ENCODE measurements at places on chromosomes 5 and 9.

DNA sequence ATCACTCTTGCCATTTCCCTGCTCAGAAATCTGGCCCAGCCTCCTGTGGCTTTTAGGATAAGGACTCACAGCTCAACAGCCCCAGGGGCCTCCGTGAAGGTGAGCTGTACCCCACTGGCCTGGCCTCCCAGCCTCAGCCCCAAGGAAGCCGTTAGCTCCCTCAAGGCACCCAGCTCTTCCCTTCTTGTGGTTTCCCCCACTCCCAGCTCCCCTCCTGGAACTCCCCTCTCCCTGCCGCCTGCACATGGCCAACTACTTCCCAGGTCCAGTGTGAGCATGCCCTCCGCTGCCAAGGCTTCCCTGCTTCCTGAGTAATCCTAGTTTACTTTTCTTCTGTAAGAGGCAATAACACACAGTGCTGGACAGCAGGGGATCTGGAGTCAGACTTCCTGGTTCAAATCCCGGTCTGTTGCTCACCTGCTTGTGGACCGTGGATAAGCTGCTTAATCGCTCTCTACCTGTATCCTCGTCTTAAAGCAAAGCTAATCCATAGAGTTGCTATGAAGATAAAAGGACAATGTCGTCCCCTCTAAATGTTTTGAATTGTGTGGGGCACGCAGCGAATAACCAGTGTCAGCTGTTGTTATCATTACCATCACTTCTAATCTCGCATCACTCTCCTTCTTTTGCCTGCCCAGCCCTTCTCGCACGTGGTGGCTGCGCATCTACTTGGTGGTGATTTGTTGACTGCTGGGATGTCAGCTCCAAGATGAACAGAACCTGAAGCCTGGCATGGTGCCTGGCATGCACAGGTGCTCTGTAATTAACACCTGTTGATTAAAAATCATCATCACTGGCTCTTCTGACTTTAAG, 86.6 kb downstream of the C5orf15 start:
- no peak for DNase-seq

DNA sequence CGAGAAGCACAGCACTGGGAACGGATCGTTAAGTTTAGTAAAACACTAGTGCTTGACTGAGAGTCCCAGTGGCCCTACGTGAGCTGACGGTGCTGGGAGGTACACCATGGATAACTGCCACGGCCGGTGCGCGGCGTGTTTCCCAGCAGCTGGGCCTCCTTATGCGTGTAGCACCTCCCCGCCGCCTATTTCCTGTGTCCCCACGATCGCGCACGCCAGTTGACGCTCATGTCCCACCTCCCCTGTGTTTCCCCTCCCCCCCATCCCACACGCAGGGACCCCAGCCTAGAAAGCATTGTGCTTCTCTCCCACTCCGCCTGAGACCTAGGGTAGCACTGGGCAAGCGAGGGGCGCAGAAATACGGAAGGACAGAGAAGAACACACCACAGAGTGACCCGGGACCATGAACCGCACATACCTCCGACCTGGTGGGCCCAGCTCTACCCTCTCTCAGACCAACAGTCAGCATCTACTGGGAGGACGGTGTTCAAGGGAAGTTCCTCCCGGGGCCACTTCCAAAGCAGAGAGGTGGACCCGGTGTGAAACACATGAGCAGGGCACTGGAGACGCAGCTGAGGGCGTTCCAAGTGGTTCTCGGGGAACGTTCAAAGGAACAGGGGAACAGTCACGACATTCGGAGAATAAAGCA, 45.6 kb downstream of the DBH start:
- DNase-seq: no peak

DNA sequence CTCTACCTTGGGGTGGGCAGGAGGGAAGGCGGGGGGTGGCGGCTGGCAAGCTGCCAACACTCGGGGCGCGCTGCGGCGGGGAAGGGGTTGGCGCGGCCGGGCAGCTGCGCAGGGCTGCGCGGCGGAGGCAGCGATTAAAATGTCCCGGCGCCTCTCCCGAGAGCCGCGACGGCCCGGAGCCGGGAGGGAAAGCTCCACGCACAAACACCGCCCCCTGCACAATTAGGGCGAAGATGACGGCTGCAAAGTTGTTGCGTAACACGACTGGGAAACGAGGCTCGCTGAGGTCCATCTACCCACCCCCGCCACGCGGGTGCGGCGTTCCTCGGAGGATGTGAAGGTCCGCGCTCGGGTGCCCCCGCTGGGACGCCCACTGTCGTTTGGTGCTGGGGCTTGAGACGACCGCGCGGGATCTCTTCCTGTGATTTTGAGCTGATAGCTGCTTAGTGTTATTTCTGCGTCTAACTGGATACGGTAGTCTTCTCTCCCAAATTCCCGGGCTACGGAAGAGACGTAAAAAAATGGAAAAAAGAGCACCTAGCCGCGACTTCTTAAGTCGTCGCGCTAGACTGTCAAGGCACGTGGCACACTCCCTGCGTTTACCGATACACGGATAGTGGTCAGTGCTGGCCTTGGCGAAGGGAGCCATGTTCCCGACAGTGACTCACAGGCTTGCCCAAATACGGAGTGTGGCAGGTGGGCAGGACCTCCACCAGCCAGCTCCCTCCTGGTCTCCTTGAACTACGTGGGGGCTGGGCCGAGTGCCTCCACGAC, 958 bp upstream of the NFIL3 start:
- peak; percentile 43 for DNase-seq

- DNase-seq: no peak
Measured at GRCh38 chr9:136292591-136293448, 11.1 kb downstream of the CCDC187 start.

GRCh38 chr5:129770024-129770820, 22.3 kb downstream of the MINAR2 start:
- no peak for DNase-seq

DNA sequence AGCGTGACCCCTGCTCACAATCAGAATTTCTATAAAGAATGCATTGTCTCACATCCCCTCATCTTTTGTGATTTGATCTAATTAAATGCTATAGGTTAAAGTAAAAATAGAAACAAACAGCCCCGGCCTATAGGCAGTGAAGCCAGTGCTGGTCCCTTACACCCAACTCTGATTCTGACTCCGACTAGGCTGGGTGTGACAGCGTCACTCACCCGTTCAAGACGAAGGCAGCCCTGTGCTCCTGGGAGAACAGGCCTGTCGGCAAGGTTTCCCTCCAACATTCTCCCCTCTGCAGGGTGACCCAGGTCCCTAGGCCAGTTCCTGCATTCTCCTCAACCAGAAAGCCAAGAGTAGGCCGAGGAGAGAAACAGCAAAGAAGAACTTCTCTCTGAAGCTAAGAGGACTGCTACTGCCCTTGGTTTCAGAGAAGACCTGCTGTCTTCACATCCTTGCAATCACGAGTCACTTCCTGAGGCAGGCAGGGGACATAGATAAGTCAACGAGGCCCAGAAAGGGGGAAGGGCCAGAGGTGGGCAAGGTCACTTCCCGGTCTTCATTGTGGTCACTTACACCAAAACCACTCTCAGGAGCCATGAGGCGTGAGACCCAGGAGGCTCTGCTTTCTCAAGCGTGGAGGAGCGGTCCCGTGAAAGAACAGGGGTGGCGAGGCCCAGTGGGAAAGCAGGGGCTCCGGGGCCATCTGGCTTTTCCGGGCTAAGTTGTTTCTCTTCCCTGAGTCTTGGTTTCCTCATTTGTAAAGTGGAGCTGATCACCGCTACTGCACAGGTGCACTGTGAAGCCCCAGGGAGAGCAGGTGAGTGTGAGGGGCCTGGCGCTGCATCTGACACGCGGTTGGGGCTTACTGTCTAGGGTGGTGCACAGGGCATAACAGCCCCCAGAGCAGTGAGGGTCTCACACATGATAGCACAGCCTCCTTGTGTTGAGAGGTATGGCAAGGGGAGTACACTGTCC, 200.8 kb downstream of the CRB2 start:
- DNase-seq: no peak

DNA sequence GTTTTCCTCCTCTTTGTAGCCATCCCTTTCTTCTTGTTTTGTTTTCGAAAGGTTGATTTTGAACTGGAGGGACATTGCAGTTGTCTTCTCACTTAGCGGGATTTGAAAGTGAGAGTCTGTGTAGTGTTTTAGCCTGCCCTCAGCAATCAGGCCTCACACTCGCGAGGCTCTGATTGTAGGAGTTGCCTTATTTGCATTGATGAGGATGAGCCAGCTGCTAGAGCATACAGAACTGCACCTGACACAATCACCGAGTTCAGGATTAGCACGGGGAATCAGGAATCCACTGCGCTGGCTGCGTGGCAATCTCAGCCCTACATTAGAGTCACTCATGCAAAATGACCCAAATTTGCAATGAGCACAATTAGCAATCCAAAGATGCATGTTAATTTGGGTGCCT, 122.5 kb upstream of the TMEM161B start:
- DNase-seq: no peak

GRCh38 chr5:123351240-123351639, 72.0 kb downstream of the CEP120 start:
- no peak for DNase-seq

DNA sequence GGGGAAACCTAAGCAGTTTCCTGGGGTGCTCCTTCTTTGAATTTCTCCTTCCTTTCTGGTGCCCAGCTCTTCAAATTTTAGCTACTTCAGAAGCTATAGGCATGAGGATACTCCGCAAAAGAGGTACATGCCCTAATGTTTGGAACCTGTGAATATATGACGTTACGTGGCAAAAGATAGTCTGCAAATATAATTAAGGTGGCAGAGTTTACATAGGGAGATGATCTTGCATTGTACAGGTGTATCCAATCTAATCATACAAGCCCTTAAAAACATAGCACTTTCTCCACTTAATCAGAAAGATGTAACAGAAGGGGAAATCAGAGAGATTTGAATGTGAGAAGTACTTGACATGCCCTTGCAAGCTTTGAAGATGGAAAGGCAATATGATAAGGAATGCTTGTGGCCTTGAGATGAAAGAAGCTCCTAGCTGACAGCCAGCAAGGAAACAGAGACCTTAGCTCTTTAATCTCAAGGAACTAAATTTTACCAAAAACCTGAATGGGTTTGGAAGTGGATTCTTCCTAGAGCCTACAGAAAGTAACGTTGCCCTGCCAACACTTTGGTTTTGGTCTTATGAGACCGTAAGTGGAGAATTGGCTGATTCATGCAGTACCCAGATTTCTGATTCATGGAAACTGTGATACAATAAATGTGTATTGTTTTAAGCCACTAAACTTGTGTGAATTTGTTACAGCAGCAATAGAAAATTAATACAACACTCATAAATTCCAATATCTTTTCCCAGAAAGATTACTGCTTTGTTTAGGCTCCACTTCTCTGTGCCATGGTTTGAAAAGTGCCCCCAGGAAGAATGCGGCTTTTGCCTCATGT, 268.4 kb downstream of the FAM170A start:
- DNase-seq: no peak

DNA sequence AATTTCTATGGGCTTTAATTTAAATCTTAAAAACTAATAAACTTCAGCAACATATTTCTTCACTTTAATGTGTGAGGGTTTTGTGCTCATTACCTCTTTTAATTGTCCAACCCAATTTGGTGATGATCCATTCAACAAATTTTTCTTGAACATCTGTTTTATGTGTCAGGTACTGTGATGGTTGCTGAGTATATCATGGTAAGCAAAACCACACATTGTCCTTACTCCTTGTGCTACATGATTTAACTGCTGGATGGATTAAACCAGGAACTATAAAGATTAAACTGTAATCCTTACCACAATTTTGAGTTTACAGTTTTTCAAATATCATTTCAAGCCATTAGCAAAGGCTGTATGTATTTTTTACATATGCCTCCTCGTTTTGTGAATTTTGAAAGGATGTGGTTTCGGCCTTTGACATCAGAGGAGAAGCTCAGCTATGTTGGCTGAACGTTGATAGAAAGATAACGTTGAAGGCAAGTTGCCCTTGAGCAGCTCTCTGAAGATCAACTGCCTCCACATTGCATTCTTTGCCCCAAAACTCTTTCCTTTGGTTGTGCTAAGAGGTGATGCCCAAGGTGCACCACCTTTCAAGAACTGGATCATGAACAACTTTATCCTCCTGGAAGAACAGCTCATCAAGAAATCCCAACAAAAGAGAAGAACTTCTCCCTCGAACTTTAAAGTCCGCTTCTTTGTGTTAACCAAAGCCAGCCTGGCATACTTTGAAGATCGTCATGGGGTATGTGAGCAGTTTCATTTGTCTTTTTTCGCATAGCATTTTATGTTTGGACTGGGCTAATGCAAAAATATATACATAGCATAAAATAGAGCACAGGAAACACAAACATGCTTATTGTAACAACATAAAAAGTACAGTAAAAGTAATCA, at the start of gene ITK:
Gene ITK (plus strand): TSS at position 467 of the 891 bp plus-strand sequence. CDS start 138 bp downstream, at position 605.
- no peak for DNase-seq

DNA sequence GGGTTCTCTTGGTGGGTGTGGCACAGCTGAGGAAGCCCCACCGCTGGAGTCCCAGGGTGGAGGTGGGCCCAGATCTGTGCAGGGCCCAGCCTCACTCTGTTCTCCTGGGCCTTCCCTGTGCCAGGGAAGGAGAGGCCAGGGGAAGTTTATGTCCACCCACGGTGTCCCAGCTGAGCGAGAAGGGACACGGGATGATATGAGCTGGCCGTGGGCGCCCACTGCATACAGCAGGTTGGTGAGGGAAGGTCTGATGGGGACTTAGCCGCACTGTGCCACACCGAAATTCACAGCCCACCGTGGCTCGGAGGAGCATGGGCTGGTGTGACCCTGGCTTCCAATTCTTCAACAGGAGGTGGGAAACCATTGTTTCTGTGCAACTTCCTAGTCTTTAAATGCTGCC, 33.9 kb downstream of the UNC5A start:
- DNase-seq: no peak

- no peak for DNase-seq
Measured at GRCh38 chr5:78639791-78640190, 8.8 kb downstream of the LHFPL2 start.

GRCh38 chr5:93277051-93277450, 304.0 kb downstream of the NR2F1-AS1 start:
- no peak for DNase-seq

- DNase-seq: no peak
Measured at GRCh38 chr9:127915325-127915752, 1.5 kb downstream of the ST6GALNAC4 start.

- DNase-seq: no peak
Measured at GRCh38 chr5:147805030-147805454, 22.5 kb upstream of the JAKMIP2 start.

DNA sequence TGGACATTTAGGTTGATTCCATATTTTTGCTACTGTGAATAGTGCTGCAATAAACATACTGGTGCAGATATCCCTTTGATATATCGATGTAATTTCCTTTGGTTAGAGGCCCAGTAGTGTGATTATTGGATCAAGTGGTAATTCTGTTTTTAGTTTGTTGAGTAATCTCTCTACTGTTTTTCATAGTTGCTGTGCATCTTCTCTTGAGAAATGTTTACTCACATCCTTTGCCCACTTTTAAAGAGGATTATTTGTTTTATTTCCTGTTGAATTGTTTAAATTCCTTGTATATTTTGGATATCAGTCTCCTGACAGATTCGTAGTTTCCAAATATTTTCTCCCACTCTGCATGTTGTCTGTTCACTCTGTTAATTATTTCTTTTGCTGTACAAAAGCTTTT, 352.6 kb upstream of the TARS1 start:
- DNase-seq: no peak
